ENCODE measurements at places on chromosomes 6 and 20.

DNA sequence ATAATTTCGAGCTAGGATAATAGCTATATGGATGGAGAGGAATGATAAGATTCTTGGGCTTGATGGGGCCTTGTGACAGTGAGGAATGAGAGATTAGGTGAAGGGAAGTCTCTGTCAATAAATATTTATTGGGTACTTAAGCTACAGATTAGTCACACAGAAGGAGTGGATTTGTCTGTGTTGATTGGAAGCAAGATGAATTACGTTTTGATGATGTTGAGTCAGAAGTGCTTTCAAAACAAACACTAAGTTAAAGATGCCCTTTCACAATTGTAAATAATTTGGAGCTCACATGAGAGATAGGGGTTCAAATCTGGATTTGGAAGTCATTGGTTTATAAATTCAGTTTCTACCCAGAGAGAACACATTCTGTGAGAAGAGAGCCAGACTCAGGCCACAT lies 834.2 kb downstream of the KIF16B start:
- no peak for DNase-seq

DNA sequence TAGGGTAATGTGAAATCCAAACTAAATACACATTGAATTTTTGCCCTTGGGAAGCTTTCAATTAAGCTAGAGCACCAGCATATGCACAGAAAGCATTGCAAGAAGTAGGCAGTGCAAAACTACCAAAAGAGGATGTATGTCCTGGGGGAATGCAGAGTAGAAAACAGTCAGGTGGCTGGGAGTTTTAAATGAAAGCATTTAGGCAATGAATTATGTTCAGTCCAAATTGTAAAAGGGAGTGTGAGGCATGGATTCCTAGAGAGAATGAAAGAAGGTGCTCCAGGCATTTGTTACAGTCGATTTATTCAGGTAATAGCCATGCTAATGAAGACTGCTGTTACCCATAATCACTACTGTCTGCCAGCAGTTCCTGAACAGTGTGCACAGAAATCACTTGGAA lies 604.1 kb upstream of the POU3F2 start:
- DNase-seq: no peak

DNA sequence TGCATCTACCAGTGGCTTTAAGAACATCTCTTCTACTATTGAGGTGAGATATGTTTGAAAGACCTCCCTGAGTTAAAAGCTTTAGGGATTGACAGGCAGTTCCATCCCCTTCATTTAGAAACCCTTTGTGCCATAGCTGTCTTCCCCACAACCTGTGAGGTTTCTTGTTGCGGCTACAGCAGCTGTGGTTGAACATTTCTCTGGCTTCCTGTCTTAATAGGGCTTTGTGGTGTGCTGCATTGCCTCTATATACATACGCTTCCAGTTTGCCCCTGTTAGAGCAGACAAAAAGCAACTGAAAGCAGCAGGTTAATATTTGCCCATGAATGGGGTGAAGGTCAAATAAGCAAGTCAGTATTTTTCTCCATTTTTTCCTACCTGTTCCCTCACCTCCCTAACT lies 210.2 kb downstream of the TMEM200A start:
- peak; percentile 7 for DNase-seq

GRCh38 chr20:41989935-41990635 lies 371.9 kb upstream of the CHD6 start:
- DNase-seq: no peak

GRCh38 chr6:52908526-52908925 lies 972 bp downstream of the GSTA3 start:
- no peak for DNase-seq

DNA sequence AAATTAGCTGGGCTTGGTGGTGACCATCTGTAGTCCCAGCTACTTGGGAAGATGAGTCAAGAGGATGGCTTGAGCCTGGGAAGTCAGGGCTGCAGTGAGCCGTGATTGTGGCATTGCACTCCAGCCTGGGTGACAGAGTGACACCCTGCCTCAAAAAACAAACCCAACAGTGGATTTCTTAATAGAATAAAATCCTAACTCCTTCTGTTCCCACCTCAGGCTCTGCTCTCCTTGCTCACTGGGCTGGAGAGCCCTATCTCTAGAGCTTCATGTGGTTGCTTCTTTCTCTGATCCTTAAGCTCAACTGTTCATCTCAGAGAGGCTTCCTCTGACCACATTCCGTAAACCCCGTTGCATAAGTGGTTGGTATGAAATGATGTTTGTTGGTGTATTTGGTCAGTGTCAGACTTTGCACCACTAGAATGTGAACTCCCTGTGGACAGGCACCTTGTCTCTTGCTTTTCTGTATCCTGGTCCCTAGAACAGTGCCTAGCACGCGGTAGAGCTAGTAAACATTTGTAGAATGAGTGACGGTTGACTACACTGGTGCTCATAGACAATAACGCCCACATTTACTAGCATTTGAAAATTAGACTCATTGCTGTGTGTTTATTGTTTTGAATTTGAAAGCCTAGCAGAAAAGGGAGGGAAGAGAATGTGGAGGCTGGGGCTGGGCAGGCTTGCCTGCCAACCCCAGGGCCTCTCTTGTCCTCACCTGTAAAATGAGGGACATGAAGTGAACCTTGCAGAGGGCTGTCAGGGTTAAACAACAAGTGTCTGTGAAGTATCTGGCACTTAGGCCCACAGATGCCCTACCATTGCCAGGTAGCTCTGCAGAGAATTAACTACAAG lies 4.2 kb downstream of the MAPRE1 start:
- DNase-seq: no peak

GRCh38 chr6:168999392-168999791 lies 254.3 kb downstream of the THBS2 start:
- DNase-seq: no peak

- DNase-seq: no peak
These were observed 393.1 kb downstream of the ZFAND3 start for GRCh38 chr6:38212579-38212978.
